MV-4-11 (cell line): ENCODE measurements at places on chromosomes 4 and X.

GRCh38 chr4:125070861-125071260, 243.9 kb upstream of the FAT4 start:
- no peak for DNase-seq

- no peak for DNase-seq
These were observed 195.5 kb downstream of the RELL1 start for GRCh38 chr4:37490391-37491347.

DNA sequence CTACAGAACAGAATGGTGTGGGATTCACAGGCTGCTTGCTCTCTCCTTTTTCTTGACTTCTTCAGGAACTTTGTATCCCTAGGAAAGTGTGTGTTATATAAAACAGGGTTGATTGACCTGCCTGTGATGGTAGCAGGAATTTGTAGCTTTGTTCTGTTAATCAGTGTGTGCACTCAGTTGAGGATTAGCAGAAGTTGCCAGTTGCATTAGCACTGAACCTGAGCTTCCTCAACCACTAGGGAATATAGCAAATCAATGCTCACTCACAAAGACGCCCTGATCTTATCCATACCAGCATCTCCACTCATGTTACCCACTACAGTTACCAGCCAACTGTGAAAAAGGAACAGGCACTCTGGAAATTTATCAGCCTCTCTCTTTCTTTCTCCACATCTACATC, 319.1 kb upstream of the EMCN start:
- no peak for DNase-seq

- no peak for DNase-seq
These were observed 16.3 kb upstream of the DHRSX start for GRCh38 chrX:2517055-2517454.

DNA sequence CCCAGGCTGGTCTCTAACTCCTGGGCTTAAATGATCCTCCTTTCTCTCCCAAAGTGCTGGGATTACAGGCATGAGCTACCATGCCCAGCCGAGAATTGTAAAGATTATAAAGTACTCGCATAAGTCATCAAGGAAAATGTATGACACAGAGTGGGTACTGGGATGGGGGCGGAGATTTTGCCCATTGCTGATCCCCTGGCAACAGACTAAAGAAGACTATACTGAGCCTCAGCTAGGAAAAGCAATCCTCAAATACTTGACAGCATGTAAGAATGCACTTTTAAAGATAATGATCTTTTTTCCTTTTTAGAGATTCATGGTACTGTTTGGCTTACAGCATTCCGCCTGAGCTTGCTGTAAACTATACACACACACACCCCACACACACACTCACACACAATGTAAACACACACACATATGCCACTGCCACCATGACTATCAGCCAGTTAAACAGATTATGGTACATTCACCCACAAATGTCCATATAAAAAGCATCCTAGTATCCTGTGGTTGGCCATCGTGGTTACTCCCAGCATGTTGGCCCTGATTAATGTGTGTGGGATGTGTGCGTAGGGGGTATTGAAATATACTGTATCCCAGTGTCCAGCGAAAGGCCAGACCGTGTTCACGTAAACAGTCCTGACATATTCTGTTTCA, 113.0 kb downstream of the AMELX start:
- DNase-seq: no peak

DNA sequence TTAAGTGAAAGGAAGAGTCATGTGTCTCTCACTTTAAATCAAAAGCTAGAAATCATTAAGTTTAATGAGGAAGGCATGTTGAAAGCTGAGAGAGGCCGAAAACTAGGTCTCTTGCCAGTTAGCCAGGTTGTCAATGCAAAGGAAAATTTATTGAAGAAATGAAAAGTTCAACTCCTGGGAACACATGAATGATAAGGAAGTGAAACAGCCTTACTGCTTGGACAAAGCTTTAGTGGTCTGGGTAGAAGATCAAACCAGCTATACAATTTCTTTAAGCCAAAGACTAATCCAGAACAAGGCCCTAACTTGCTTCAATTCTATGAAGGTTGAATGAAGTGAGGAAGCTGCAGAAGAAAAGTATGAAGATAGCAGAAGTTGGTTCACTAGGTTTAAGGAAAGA, 24.9 kb downstream of the RHOH start:
- DNase-seq: peak; percentile 91

DNA sequence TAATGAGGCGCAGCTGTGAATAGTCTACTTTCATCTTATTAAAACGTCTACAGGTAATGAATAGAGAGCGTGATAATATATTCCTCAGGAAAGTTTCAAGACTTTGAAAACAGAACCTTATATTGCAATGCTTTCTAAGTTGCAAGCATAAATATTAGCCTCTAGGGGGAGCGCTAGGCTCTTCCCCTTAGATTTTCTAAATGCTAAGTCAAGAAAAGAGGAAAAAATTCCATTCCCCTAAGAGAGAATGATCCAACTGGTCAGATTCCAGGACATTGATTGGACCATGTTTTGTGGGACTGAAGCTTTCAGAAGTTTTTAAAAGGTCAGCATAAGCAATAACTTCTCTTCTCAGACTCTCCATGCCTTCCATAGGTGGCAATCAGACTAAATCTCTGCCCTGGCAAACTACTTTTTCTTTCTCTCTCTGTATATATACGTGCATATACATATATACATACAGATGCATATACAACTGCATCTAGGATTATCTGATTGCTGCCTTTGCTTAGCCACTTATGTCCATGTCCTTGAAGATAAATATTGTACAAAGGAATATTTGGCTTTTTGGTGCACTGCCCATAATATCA, 492.9 kb downstream of the INPP4B start:
- DNase-seq: peak; percentile 10

GRCh38 chrX:72101597-72102037, 30.1 kb downstream of the RTL5 start:
- DNase-seq: peak; percentile 35

DNA sequence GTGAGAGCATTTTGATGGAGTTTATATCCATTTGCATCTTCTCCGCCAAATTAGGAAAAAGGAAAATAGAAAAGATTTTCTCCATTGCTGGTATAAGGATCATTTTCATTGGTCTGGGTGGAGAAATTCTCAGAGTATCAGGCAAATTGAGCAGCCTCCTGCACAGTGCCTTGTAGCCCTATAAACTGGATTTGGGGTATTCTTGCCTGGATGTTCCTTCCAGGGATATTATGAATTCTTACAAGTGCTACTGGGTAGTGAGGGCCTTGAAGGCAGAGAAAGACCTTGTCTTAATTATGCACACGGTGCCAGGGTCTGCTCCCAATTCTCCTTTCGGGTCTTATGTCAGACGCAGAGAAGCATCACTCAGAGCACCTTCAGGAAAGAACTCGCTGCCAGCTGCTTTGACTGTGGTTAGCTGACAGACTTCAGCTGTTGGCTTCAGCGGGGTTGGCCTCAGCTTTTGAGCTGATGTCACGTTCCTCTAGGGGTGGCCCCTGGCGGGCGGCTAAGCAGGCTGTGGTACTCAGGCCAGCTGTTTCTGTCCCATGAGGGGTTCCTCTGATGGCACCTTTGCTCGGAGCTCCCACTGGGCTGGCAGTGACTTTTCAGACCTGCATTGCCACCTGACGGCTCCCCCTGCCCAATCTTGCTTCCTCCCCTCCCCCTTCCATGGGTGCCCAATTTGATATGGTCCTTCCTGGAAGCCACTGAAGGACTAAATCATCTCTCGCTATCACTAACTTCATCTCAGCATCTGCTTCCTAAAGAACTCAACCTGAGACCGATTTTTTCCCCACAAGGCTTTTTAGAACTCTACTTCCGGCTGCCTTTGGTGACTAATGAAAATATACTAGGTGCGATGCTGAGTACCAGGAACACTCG, 519.5 kb downstream of the BCOR start:
- peak; percentile 55 for DNase-seq

- no peak for DNase-seq
These were observed 16.6 kb downstream of the SAT1 start for GRCh38 chrX:23799469-23800065.

- DNase-seq: peak; percentile 39
These were observed 61.3 kb downstream of the AR start for GRCh38 chrX:67604979-67605703.

GRCh38 chr4:10803713-10804343, 119.3 kb upstream of the CLNK start:
- DNase-seq: peak; percentile 94

DNA sequence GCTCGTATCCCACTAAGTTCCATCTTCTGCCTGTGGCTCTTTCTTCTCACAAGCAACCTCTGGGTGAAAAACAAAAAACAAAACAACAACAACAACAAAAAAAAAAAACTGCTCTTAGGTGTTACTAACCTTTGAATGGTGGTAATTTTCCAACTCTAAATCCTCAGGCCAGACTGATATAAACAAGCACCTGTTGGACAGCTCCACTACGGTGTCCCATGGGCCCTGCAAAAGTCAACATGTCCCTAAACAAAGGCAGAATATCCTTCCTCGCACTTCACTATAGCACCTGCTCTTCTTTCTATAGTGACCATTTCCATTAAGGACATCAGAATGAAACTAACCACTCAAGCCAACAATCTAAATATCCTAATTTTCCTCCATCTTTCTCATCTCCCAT, 54.6 kb upstream of the PARM1 start:
- no peak for DNase-seq

GRCh38 chr4:113004655-113005054, 44.8 kb upstream of the ANK2 start:
- no peak for DNase-seq
